ENCODE measurements at places on chromosomes 7 and 10.
A peak's percentile ranks its signal among the peaks of the same experiment; 100 is the strongest.

- DNase-seq: no peak
Measured at GRCh38 chr7:129115676-129116075, 28.8 kb upstream of the TSPAN33 start.

- DNase-seq: no peak
Measured at GRCh38 chr10:65135508-65135907, 1614.3 kb downstream of the REEP3 start.

DNA sequence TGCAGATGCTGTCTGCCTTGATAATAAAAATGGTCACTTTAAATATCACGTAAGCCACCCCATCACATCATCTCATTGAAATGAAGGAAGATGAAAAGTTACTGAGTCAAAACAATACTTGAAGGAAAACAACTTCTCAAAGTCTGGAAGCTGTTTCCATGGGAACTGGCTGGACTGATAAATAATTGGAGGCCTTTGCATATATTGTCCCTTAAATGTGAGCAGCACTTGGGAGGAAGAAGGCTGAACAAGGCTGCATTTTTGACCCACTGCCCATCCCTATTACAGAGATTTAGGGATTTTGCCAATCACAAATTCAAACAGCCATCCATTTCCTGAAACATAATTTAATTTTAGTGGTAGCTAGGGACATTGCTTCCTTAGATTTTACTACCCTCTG lies 18.2 kb upstream of the MAGI2 start:
- no peak for DNase-seq

- DNase-seq: no peak
Measured at GRCh38 chr7:115933471-115933870, 97.1 kb downstream of the TFEC start.

GRCh38 chr10:95445223-95445836 lies 115.8 kb downstream of the SORBS1 start:
- no peak for DNase-seq

DNA sequence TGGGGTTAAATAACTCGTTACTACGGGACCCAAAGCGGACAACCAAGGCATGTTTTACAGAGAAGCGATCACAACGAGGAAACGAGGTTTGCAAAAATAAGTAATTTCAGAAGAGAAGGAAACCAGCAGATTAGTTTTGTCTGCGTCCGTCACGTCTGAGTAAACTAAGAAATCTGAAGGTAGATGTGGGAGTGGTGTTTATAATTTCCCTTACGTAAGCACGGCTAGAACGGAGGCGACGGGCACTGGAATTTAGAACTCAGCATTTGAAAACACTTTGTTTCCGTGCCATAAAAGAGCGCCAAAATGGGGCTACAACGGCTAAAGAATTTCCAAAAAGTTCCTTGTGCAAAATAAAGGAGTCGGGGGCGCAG lies 718 bp upstream of the UMAD1 start:
- peak; percentile 58 for DNase-seq

GRCh38 chr7:56115852-56116538 lies at the start of gene NUPR2:
Gene NUPR2 (minus strand): TSS chr7:56116417. CDS start chr7:56116314, 103 bp downstream.
- DNase-seq: no peak

GRCh38 chr10:61896854-61897661 lies 4.4 kb upstream of the ARID5B start:
- DNase-seq: peak; percentile 73

GRCh38 chr10:124350806-124351205 lies 67.9 kb downstream of the OAT start:
- no peak for DNase-seq

DNA sequence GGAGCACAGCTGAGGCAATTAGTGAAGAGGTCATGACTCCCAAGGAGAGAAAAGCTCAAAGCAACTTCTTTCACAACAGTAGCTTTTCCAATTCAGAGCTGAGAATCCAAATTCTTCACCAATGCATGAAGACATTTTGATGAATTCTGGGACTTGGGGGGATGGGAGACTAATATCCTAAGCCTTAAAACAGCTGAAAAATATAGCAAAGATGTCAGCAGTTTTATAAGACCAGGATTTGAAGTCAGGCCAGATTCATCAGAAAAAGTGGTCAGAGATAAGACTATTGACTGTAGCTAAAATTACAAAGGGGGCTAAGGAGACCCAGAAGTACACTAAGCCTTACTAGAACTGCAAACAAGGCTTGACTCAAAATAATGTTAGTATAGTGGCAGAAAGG lies 51.6 kb downstream of the GPR141 start:
- DNase-seq: no peak

- DNase-seq: no peak
Measured at GRCh38 chr10:124332426-124332825, 86.3 kb downstream of the OAT start.

- no peak for DNase-seq
Measured at GRCh38 chr7:120475994-120476393, 203.0 kb downstream of the KCND2 start.

DNA sequence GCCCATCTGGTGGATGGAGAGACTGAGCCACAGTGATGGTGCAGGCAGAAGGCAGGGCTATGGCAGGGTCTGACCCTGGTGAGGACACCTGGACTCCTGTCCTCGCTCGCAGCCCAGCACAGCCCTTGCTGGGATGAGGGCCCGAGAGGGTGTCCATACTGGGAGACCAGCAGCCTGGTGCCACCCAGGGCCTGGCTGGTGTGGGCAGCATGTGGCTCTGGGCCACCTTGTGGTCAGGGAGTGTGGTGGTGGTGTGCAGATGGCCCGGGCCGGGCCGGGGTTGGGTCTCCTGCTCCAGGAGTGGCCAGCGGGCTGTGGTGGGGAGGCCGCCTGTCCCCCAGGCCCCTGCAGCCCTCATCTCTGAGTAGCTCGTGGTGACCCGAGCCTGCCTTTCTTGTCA lies 14.9 kb downstream of the ADCY1 start:
- no peak for DNase-seq

- no peak for DNase-seq
Measured at GRCh38 chr7:50564640-50565558, at the start of gene DDC. Gene DDC (minus strand): TSS chr7:50565405. CDS start chr7:50544085, 21,320 bp downstream.

- no peak for DNase-seq
Measured at GRCh38 chr7:39428221-39428620, 138.0 kb upstream of the YAE1 start.

GRCh38 chr7:34109936-34110780 lies 204.8 kb downstream of the BMPER start:
- no peak for DNase-seq

- no peak for DNase-seq
Measured at GRCh38 chr7:30755384-30756154, 3.6 kb downstream of the INMT start.

- no peak for DNase-seq
Measured at GRCh38 chr10:99276848-99277486, 41.3 kb upstream of the HPSE2 start.

DNA sequence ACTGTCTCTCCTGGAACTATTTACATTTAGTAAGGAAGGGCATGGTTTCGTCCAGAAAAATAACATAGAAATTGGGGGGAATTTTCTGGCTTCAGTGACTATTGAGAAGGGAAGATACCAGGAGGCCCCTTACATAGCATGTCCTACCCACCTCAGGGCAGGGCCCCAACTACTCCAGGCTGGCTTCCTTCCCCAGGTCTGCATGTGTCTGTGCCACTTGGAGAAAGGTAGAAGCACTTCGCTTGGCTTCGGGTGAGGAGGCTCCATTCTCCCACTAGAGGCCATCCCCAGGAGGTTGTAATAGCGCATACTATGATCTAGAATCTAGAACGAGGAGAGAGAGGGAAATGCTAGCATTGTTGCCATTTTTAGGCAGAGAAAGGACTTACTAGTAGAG lies 14.7 kb downstream of the LRGUK start:
- no peak for DNase-seq

DNA sequence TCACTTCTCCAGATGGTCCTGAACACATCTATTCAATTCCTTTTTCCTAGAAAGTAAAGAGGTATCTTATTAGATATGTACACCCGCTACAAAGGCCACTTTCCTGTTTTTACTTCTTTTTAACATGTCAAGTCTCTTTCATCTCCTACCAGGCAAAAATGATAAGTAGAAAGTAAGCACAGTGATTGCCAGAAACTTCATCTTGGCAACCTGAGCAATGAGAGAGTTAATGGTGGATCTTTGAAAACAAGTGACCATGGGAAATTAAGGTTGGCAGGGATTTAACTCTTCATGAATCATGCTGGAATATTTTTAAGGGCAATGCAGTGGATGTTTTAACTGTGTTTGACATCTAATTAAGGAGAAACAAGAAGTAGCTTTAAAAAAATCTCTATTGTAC lies 2.7 kb downstream of the SEMA3A start:
- no peak for DNase-seq

DNA sequence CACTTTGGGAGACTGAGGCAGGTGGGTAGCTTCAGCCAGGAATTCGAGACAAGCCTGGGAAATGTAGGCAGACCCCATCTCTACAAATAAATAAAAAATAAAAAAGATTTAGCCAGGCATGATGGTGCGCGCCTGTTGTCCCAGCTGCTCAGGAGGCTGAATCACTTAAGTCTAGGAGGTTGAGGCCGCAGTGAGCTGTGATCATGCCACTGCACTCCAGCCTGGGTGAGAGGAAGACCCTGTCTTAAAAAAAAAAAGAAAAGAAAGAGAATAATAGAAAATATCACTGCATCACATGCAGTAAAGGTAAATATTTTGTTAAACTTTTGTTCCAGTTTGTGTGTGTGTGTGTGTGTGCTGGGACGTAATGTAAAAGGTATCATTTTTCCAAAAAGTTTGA lies 3.0 kb downstream of the STRIP2 start:
- no peak for DNase-seq

DNA sequence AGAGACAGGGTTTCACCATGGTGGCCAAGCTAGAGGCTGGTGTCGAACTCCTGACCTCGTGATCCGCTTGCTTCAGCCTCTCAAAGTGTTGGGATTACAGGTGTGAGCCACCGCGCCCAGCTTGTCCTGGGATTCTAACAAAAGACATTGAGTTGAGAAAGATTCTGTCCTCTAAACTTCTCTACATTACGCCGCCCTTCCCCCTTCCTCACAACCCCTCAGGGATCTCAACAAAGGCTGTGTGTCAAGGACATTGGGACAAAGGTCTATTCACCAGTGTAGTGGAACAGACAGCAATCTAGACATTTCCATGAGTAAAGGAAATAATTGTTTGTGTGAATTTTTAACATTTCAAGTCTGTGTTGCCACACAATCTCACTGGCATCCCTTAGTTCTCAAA lies 68.8 kb upstream of the KIF5B start:
- no peak for DNase-seq

DNA sequence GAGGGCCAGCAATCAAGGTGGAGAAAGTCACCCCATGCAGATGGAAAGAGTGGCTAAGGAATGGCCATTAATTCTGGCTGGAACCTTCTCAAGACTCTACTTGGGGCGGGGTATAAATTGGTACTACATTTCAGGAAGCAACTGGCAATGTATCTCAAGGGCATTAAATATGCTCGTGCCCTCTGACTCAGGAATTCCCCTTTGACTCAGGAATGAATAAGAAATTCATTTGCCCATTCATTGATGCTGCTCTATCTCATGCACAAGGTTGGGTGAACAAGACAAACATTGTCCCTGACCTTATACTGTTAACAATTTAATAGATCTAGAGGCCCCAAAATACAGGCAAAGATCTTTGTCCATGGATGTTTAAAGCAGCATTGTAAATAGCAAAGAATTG lies 188.1 kb downstream of the MYOF start:
- no peak for DNase-seq

- no peak for DNase-seq
Measured at GRCh38 chr10:71216751-71217265, 4.4 kb downstream of the UNC5B start.

- no peak for DNase-seq
Measured at GRCh38 chr10:63206997-63207811, 74.1 kb downstream of the NRBF2 start.

GRCh38 chr7:139232377-139232717 lies 1.3 kb downstream of the UBN2 start:
- peak; percentile 4 for DNase-seq

- DNase-seq: no peak
Measured at GRCh38 chr7:116434820-116435341, 64.7 kb upstream of the CAV2 start.

- DNase-seq: peak; percentile 6
Measured at GRCh38 chr10:7337431-7338171, 73.2 kb downstream of the SFMBT2 start.

- peak; percentile 55 for DNase-seq
Measured at GRCh38 chr10:96339956-96340904, 18.6 kb downstream of the OPALIN start.

- no peak for DNase-seq
Measured at GRCh38 chr7:158101821-158102450, 485.7 kb downstream of the PTPRN2 start.

GRCh38 chr10:119209736-119210355 lies 2.5 kb downstream of the GRK5 start:
- no peak for DNase-seq

- DNase-seq: peak; percentile 46
Measured at GRCh38 chr10:32318476-32318896, 28.5 kb downstream of the EPC1 start.

DNA sequence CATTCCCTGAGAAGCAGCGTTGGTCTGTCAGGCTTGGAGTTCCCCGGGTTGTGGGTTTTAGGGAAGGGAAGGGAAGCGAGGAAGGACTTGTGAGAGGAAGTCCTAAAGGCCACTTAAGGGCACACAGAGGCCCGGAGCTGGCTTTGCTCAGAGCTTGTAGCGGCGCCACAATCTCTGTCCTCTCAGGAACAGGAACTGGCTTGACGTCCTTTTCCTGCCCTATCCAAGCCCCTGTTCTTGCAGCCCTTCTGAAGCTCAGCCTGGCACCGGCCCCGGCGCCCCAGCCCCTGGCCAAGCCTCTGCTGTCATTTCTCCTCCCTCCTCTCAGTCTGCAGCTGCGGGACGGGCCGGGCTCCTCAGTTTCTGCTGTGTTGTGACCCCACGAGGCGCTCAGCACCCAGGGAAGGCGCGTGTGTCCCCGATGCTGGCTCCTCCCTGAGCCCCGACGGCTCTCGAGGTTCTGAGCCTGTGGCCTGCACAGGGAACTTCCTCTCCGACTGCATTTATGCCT lies at the start of gene GIMAP8:
TSS of gene GIMAP8 (plus strand) at position 140 of the 511 bp plus-strand sequence. CDS start 16,069 bp downstream, outside the sequence.
- peak; percentile 63 for DNase-seq

- DNase-seq: no peak
Measured at GRCh38 chr10:43055991-43056567, 20.8 kb upstream of the RET start.

- DNase-seq: no peak
Measured at GRCh38 chr7:155194382-155195140, 103.1 kb upstream of the INSIG1 start.

DNA sequence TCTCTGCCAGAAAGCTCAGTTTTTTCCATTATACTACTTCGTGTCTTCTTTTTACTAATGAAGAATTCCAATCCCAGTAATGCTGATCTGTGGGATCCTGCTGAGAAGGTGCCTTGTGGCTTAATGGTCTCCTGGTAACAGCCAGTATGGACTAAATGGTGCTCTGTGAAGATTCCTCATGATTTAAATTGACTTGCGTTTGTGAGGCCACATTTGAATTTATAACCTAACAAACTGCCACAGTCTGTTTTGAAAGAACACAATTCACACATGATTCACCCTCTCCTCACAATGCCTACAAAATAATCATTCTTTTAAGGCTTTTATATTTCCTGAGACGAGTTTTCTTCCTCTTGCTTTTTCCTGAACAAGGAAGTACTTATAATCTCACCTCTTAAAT lies 140.0 kb downstream of the MBL2 start:
- DNase-seq: no peak

Data from CD4-positive, alpha-beta T cell treated with Interferon gamma for 1 hour (primary cell).